ENCODE measurements at places on chromosomes 5 and 9.

- no peak for DNase-seq
Observed at GRCh38 chr5:139494832-139495231, 12.3 kb upstream of the STING1 start.

- DNase-seq = no peak
Observed at GRCh38 chr5:98514215-98514614, 259.2 kb upstream of the RGMB start.

- DNase-seq = no peak
Observed at GRCh38 chr9:88268886-88269285, 119.4 kb upstream of the SPIN1 start.

DNA sequence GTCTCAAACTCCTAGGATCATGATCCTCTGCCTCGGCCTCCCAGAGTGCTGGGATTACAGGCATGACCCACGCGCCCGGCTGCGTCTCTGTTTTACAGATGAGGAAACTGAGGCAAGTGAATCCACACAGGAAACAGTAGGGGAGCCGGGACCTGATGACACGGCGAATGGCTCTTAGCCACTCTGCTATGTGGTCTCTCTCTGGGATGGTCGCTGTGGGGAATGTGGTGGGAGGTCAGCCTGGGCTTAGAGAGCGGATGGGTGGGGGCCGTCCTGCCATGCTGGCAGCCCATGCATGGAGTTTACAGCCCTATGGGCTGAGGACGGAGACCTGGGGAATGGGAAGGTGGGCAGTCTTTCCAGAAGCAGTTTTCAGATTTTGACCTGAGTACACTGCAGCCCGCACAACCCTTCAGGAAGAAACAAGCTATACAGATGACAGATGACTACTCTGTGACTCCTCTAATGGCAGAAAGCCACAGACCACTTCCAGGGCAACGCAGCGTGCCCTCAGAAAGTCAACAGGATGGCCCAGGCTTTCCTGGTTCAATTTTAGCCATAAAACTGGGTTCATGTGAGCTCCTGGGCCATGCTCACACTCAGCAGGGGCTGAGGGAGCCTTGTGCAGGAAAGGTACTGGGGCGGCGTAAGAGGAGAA lies 136.1 kb upstream of the RAPGEF1 start:
- no peak for DNase-seq

GRCh38 chr5:108786806-108787483 lies 39.2 kb downstream of the FER start:
- DNase-seq = no peak

- DNase-seq = peak; percentile 7
Observed at GRCh38 chr5:93078082-93079038, 502.7 kb downstream of the NR2F1-AS1 start.

DNA sequence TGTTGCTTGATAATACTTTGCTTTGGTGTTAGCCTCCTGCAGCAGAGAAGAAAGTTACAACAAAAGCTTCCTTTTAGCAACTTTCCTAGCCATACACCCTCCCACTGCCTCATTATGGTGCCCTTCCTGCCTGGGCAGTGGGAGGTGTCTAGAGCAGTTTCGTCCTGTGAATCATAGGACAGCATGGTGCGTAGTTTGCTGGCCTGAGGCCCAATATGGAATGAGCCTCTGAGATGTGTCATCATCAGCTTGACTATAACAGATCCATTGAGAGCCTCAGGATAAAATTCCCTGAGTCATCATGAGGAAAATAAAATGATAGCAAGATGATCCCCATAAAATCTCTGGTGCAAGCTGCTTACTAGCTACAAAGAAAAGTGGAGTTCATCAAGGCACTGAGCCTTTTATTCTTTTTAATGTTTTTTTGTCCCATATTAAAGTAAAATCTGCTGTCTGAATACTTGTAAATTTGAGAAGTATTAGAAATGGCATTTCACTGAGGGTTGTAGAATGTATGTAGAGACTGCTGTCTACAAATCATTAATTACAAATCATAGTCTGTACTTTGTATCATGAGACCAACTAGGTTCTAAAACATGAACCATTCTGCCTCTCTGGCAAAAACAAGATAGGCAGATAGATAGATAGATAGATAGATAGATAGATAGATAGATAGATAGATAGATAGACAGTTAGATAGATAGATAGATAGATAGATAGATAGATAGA lies 303.0 kb upstream of the PDE4D start:
- DNase-seq = no peak

- no peak for DNase-seq
Observed at GRCh38 chr5:37495668-37496347, 116.7 kb downstream of the WDR70 start.

DNA sequence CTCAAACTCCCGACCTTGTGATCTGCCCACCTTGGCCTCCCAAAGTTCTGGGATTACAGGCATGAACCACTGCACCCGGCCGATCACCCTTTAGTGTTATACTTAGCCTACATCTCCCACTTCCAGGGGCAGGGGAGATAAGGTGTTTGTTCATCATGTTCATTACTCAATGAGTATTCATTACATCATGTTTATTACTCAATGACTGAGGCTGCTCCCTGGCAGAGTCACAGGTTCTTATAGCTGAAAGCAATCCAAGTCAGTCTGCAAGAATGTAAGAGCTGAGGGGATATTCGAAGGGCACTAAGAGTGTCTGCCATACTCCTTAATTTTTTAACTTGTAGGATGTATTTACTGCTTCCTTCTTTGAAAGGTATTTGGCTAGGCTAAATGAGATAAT lies 214.2 kb downstream of the SPATA31D1 start:
- no peak for DNase-seq

- DNase-seq = no peak
Observed at GRCh38 chr9:113483676-113484257, 20.2 kb downstream of the RGS3 start.

DNA sequence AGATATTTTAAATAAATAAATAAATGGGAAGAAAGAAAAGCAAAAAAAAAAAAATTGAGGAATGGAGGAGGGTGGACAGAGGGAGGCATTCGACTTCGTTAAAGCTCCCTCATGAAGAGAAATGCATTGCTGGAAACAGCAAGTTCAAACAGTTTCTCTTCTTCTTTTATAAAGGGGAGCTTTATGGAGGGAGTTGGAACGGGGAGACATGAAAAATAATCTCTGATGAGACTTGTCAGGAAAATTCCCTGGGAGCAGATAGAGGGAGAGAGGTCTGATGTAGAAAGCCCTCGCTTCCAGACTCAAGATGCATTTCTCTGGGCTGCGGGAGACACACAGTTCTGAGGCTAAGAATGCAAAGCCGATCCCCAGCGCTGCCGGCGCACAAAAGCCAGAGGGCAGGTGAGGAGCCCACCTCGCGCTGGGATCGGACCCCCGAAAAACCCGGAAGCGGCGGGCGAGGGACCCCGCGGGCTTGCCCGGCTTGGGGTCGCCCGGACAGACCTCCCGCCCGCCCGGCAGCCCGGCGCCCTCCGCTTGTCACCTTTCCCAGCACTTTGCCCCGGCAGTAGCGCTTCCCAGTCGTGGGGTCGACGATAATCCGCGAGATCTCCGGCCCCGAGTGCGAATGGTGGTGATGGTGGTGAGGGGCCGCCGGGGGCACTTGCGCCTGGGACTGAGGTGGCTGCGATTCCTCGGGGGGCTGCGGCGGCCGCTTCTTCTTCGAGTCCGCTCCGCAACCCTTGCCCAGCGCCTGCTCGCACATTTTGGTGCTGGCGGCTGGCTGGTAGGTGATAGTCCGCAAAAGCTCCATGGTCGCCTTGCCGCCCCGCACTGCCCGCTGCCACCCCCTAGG lies 512 bp downstream of the PLK2 start:
- peak; percentile 7 for DNase-seq

DNA sequence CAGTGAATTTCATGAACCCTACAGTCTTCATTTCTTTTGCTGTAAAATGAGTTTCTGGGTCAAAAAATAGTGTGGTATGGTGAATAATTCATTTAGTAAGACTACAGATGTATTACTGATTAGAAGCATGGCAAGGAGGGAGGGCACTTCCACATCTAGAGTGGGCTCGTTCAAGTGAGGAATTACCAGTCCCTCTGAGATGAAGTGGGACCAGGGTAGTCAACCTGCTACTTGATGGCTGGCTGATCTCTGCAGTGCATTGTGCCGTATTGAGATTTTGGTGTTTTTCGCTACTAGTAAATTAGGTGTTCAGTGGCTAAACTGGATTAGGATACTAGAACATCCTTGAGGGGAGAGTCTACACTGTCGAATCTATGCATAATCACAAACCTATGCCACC lies 10.8 kb downstream of the CDC37L1 start:
- no peak for DNase-seq

GRCh38 chr9:100534401-100534800 lies 43.5 kb upstream of the CAVIN4 start:
- DNase-seq = no peak

GRCh38 chr9:137034709-137035506 lies 3.0 kb upstream of the FUT7 start:
- DNase-seq = peak; percentile 94

DNA sequence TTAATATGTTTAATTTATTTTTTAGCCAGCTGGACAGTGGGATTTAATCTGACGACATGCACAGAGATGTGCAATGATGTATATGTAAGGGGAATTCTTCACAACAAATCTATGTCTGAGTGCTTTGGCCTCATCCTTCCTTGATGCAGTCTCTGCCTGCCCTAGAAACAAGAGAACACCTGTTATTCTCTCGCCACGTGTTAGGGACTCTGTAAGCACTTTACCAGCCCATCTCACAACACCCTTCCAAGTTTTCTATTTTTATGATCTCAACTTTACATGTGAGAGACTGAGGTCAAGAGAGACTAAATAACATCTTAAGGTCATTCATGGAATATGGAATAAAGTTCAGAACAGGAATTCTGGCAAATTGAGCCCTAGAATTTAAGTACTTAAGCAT lies 123.0 kb upstream of the GAS1 start:
- no peak for DNase-seq

GRCh38 chr9:14645648-14646047 lies 47.6 kb downstream of the ZDHHC21 start:
- no peak for DNase-seq

- no peak for DNase-seq
Observed at GRCh38 chr9:15935661-15936305, 382.9 kb downstream of the CCDC171 start.

DNA sequence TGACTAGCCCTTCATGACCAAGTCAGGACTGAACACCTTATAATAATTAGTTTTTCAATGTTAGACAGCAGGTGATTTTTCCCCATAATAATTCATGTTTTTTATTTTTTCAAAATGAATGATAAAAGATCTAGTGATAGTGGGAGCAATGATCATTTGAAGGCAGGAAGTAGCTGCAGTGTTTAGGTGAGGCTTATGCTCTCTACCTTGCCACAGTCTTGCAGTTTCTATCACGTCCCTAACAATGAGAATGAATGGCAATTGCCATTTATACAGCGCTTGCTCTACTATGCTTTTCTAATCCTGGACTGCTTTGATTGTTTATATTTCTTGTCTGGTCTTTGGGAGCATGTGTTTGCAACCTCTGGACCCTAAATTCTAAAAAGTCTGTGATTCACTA lies 367.8 kb upstream of the RIOK2 start:
- DNase-seq = no peak

GRCh38 chr9:35000535-35001284 lies 11.2 kb downstream of the DNAJB5 start:
- DNase-seq = no peak

GRCh38 chr5:112604732-112605630 lies 132.7 kb upstream of the APC start:
- DNase-seq = peak; percentile 26

- DNase-seq = no peak
Observed at GRCh38 chr9:107712390-107712789, 222.8 kb upstream of the KLF4 start.

DNA sequence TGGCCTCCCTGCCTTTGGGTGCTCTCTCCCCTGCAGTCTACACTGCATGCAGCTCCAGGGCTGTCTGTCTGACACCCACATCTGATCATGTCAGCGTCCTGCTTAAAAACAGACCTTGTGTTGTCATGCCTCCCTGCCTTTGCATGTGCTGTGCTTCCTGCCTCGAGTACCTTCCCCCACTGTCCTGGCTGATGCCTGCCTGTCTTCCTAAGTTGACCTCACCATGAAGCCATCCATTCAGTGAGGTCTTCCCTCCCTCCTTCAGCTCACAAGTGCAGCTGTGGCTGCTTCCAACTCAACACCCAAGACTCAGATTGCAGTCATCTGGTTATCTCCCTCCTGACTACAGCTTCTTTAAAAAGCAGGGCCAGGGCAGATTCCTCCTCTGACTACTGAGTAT lies 5.5 kb downstream of the ANGPTL2 start:
- peak; percentile 51 for DNase-seq

DNA sequence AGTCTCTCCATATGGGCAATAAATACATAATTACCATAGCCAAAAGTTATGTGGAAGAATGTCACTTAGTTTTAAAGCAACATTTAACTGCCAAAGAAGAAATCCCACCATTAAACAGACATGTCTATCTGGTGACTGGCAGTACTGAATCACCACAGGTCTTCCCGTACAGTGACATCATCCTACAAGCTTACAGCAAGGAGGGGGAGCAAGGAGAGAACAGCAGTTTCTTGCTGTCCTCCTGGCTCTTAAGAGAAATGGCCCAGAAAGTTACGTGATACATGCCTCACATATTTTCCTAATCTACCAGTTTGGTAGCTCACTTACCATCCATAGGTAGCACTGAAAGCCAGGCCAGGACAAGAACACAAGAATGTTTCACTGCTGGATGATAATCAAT lies 671.0 kb downstream of the DMRTA1 start:
- no peak for DNase-seq

DNA sequence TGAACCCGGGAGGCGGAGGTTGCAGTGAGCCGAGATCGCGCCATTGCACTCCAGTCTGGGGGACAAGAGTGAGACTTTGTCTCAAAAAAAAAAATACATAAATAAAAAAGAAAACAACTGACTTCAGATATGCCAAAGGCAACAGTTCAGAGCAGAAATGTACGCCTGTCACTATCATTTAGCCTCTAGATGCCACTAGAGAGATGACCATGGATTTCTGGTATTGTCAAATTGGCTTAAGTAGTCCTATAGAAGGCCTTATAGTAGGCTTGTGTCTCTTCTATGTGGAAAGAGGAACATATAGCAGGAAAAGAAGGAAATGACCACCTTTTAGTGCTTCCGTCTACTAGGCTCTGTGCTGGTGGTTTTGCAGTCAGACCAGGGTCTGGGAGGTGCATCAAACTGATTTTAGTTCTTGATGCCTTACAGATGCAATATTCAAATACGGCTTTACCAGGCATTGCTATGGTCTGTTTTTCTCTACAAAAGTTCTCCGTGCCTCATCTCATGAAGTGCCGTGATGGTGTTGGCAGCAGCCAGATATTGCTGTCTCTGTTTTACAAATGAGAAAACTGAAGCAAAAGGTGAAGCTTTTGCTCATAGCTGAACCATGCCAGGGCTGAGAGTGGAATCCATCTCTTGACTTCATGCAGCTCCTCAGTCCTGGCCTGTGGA lies 17.2 kb downstream of the AGXT2 start:
- no peak for DNase-seq

DNA sequence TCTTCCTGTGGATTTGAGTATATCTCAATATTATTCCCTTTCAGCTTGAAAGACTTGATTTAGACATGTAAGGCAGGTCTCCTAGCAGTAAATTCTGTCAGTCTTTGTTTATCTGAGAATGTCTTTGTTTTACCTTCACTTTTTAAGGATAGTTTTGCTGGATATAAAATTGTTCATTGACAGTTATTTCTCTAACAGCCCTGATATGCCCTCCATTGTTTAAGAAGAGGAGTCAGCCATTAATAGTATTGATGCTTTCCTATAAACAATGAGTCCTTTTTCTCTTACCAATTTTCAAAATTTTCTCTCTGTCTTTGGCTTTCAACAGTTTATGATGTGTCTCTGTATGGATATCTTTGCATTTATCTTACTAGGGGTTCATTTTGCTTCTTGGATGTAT lies 163.5 kb upstream of the ANKRD55 start:
- DNase-seq = no peak

GRCh38 chr9:121424024-121424432 lies 54.0 kb upstream of the STOM start:
- no peak for DNase-seq

- no peak for DNase-seq
Observed at GRCh38 chr9:102185962-102186361, 447.5 kb upstream of the GRIN3A start.

Data from GM20000 (cell line).